ENCODE measurements at places on chromosomes 5 and 9. TPM values are rescaled to one million over a fixed set of nuclear protein-coding genes. Genes with fewer than 3 reads are reported as not detected.

Gene MYMK
- polyA plus RNA-seq = not detected

Gene LECT2
- polyA plus RNA-seq = not detected

Gene WDR38
- polyA plus RNA-seq = 0.09 TPM

Gene BTNL8
- polyA plus RNA-seq = 0.16 TPM

Gene IFNA2
- not detected for polyA plus RNA-seq

- DNase-seq = no peak
Measured at GRCh38 chr5:26482810-26483375, 555.5 kb downstream of the CDH9 start.

DNA sequence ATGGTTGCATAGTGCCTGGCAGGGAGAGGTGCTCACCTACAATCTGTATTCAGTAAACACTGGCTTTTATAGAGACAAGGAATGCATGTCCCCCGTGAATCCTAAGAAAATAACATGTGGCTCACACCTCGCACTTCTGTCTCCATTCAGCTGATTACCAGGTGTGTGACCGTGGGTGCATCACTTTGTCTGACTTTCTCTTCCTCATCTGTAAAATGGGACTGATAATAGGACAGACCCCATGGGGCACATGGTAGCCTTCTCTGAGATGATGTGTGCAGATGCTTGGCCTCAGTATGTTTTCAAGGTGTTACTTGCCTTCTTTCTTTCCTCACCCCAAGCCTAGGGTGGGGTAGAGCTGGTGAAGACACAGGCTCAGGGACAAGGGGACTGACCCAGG is 6.3 kb downstream of the CXXC5 start:
- DNase-seq = no peak

GRCh38 chr9:77523891-77524290 is 124.2 kb downstream of the GNA14 start:
- no peak for DNase-seq

- no peak for DNase-seq
Measured at GRCh38 chr9:5231212-5231611, at the start of gene INSL4. TSS of gene INSL4 (plus strand) at chr9:5231419. CDS start at chr9:5231524, 105 bp downstream.

- peak; percentile 39 for DNase-seq
Measured at GRCh38 chr5:140725799-140726471, 25.7 kb downstream of the ZMAT2 start.

GRCh38 chr9:74499770-74500583 is 2.8 kb downstream of the RORB start:
- no peak for DNase-seq

DNA sequence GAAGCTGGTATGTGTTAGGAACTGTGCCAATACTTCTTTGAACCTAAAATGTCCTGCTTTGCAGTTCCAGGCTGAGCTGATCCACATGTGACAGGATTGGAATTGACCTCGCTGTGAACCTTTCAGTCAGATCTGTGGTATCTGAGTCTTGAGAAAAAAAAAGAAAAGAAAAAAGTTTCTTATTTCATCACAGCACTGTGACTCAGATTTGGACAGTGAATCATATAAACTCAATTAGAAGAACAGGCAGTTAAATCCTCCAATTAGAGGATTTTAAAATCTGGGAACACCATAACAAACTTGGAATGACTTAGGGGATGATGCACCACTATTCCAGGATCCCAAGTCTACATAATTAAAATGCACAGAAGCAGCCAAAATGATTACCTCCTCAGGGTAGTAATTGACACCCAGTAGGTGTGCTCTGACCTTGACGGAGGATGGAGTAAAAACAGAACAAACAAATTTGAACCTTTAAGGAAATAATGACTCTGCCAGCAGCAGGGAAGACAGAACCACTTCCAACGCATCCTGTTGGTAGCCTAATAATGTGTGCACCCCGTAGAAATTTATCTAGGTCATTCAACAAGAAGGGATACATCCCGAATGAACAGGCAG is 57.8 kb upstream of the RAI14 start:
- no peak for DNase-seq

- DNase-seq = no peak
Measured at GRCh38 chr5:147887026-147887627, 8.6 kb downstream of the SCGB3A2 start.

GRCh38 chr5:32791536-32792243 is 80.6 kb downstream of the NPR3 start:
- DNase-seq = no peak

GRCh38 chr5:148825716-148826052 is 727 bp upstream of the ADRB2 start:
- DNase-seq = no peak

DNA sequence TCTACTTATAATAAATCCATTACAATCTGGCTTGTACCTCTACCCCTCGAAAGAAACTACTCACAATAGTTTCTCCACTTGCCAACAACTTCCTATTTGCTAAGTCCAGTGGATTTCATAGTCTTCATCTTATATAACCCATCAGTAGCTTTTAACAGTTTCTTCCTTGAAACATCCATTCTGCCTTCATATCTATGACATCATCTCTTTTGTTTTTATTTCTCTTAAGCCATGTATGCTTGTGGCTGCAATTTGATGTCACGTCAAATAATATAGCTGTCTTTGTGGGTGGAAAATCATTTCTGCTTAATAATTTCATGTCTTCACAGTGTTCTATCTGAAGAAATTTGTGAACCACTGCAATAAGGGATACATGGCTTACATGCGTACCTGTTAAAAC is 77.5 kb upstream of the GRHPR start:
- no peak for DNase-seq

DNA sequence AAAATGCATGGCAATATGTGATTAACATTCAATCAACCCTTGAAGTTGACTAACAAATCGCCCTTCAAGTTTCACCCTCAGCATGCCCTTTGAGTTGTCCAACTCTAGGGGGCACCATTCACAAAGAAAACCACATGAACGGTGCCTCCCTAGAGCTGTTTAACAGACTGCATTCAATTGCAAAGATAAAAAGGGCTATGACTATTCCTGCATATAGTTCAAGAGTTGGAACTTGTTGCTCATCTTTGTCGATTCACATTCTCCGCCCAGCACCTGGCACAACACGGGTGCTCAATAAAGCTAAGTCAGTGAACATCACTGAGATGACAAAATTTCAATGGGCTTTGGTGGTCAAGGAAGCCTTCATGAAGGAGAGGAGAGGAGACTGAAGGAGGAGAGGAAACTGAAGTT is 69.6 kb upstream of the SLC30A5 start:
- no peak for DNase-seq

GRCh38 chr5:87147441-87147840 is 120.2 kb upstream of the RASA1 start:
- no peak for DNase-seq

- DNase-seq = no peak
Measured at GRCh38 chr9:109355564-109356297, 34.9 kb upstream of the EPB41L4B start.

DNA sequence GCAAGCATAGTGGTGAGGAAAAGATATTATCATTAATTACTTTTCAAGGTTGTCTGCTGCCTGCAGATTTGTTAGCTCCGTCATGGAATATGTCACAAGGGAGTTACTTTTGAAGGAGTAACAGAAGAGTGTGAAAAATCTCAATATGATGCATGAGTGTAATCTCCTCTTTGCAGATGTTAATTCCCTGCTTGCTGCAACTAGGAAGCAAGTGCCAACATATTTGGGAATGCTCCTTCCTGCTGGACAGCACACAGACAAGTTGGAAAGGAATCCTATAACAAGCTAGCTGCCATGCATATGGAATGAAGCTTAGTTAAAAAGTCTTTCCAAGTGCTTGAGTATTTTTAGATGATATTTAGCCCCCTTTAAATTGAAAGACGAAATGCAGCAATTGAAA is 2023.6 kb upstream of the CDH6 start:
- no peak for DNase-seq

GRCh38 chr9:113267911-113268566 is 7.3 kb downstream of the CDC26 start:
- DNase-seq = no peak
